ENCODE measurements at places on chromosomes 4 and X.

DNA sequence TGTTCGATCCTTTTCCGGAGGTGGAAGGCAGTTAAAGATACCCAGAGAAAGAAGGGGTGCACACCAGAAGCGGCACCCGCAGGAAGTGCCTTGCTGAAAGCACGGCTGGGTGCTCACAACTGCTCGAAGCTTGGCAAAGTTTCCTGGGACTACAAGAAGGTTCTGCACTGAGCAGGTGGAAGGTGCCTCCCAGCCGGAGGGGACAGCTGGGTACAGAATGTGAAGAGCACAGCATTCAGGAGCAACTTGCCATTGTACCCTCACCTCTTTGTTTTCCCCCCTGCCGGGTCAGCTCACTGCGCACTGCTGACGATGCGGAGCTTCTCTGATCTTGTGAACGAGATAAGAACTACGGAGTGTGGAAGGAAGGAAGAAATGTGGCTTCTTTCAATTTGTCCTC lies 289.2 kb downstream of the FBXW7 start:
- no peak for DNase-seq

GRCh38 chrX:22177950-22178515 lies 94.7 kb upstream of the CBLL2 start:
- DNase-seq = no peak

DNA sequence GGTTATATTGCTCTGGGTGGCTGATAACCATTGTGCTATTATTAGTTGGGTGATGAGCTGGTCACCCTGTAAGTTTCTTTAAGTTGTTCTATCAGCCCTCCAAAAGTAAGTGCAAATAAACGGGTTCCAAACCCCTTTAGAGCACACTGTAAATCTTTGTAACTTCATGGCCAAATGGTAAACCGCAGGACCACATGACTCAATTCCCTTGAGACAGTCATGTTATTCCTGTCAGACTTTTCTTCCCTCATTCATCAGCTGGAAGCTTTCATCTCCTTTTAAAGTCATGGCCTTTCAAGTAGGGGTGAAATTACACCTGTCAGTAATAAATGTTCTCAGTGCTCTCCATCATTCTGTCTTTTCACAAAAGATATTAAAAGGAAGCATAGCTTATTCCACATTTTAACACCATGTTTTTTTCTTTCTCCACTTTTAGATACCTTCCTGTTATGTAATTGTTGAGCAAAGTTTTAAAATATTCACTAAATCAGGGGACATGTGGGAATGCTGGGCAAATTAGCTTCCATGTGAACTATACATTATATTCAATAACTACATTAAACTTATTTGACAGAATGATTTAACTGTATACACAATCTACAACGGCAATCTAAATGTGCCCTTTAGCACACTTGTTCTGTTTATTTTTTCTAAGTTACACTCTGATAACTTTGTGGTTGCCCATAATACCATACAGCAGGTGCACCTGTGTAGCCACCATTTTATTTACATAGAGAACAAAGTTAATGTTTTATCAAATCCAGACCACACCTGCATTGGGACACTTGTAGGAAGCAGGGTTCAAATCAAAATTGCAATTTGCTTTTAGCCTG lies 275.5 kb downstream of the CFAP299 start:
- DNase-seq = no peak

DNA sequence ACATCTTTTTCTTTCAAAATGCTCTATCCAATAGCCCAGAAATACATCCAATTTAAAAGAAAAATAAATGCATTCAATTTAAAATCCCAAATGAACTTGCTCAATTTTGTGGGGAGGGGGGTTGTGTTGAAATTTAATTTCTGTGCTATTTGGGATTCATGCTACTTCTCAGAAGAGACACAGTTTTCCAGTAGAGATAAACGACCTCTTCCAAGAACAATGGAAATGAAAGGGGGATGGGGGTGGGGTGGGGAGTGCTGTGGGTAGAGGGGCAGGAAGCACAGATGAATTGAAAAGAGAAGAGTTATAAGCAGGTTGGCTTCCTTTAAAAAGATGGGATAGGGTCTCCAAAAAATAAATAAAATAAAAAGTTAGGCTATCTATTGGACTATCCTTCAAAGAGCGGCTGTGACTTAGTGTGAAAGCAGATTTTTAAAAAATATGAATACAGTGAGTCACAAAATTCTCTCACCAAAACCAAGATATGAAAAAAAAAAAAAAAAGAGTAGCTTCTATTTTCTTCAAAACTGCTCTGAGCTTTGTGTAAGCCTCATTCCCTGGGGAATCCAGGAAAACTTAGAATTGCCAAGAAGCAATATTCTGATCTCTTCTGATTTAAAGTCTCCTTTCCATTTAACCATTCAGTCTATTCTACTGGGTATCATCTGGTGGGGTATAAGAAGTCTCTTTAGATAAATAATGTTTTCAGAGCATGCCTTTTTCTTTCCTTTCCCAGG lies 324.3 kb downstream of the PTTG2 start:
- DNase-seq = no peak

- DNase-seq = no peak
These were observed 1523.7 kb downstream of the ARAP2 start for GRCh38 chr4:34720571-34720970.

DNA sequence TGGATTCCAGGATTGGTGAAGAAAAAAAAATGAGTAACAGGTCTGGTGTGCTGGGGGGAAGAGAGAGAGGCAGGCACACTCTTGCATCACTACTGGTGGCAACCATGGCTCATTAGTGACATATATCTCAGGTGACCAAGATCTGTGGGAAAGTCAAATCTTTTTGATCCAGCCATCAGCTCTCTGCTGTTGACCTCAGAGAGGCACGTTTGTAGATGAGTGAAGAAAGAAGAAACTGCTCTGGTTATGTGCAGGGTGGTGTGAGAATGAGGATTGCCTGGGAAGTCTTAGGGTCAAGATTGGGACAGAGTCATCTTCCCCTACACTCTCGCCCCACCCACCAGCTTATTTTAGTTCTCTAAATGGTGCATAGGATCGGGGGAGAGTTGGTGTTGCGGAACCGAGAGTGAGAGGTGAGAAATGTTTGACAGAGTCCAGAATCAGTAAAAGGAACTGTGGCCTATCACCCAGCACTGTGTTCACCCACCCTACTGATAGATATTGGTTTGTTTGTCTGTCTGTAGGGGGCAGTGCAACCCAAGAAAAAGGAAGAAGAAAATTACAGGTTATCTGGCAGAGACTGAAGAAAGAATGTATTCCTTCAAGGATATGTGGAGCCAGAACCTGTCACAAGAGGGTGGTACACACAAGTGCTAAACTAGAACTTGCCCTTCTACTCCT lies 21.9 kb downstream of the ARMCX6 start:
- DNase-seq = no peak

- no peak for DNase-seq
These were observed 6.9 kb downstream of the CXCL10 start for GRCh38 chr4:76016393-76016792.

- no peak for DNase-seq
These were observed 8.8 kb downstream of the FSTL5 start for GRCh38 chr4:162154862-162155540.

DNA sequence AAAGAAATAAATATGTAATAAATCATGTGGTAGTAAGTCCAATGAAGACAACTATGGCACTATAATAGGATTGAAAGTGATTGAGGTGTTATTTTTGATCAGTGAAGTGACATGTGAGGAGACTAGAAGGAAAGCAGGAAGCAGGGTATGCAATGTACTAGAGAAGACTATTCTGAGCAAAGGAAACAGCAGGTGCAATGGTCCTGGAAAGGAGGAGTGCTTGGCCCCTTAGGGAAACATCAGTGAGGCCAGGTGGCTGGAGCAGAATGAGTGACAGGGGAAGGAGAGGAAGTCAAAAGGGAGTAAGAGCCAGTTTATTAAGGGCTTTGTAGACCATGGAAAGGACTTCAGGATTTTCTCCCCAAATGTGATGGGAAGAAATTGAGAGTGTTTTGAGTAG lies 207.6 kb upstream of the HCCS start:
- DNase-seq = no peak

DNA sequence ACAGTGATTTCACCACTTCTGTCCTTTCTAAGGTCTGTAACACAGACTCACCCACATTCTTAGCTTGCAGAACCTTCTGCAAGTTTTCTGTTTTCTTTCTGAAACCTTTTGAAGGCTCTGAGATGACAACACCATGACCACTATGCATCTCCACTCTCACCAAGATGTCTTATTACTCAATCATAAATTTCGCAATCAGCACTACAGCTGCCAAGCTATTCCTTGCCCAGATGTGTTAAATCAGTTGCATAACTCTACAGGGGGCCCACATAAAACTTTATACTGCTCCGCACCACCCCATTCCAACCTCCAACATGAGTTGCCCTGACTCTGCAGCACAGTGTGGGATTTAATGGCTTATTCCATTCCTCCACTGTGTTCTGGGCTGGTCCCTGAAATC lies 229.9 kb downstream of the COL25A1 start:
- no peak for DNase-seq

GRCh38 chr4:184329659-184330400 lies 112.2 kb upstream of the ENPP6 start:
- no peak for DNase-seq

- no peak for DNase-seq
These were observed 2463.1 kb downstream of the ARAP2 start for GRCh38 chr4:33780952-33781791.

DNA sequence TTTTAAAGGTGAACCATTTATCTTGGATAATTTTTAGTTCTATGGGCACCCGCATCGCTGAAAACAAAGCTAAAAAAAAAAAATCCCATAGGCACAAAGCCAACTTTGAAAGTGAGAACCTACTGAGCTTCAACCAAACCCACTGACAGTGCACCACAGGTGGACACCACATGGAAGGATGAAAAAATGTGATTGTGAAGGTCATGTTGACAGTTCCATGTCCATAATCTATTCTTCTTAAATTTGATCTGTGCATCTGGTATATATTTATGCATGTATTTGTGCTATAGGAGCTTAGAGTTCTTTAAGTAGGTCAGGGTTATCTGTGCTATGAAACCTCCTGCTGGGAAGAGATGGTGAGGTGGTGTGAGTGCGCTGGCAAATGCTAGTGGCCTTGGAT lies 374.3 kb downstream of the SPRY1 start:
- DNase-seq = no peak
